Immature natural killer cell (primary cell): ENCODE measurements at places on chromosomes 12 and 14. TPM values are rescaled to one million over a fixed set of nuclear protein-coding genes. Genes with fewer than 3 reads are reported as not detected.

GRCh38 chr14:51079085-51079484 is 15.8 kb downstream of the TRIM9 start:
- no peak for DNase-seq

GRCh38 chr12:53651737-53652136 is 24.1 kb downstream of the ATP5MC2 start:
- no peak for DNase-seq

PPM1H gene
- polyA plus RNA-seq = 0.50 TPM

ANG gene
- 2.1 TPM for polyA plus RNA-seq

CRACR2A gene
- polyA plus RNA-seq = 16.5 TPM

ANKS1B gene
- not detected for polyA plus RNA-seq

DNA sequence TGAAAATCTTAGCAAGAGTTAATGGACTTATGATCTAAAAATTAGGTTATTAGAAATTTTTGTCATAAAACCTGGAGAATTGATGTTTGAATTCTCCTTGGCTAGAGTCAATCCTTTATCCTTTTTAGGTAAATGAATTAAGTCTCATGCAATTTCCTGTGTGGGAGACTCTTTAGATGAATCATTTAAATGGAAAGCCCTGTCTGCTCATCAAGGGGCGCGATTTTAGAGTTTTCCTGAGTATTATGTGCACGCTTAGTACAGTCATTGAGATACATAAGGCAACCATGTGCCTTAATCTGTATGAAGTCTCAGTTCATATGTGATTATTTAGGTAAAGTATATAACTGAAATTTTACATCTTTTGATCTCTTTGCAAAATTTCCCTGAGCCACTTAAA is 974.7 kb downstream of the NRXN3 start:
- no peak for DNase-seq

- no peak for DNase-seq
These were observed 781.4 kb upstream of the TMEM132C start for GRCh38 chr12:127485528-127485927.

- no peak for DNase-seq
These were observed 18.6 kb downstream of the PPTC7 start for GRCh38 chr12:110564471-110564991.

GRCh38 chr14:30521899-30522736 is 36.8 kb upstream of the G2E3 start:
- peak; percentile 19 for DNase-seq

- no peak for DNase-seq
These were observed 206.8 kb downstream of the NUAK1 start for GRCh38 chr12:105931762-105932570.
